ENCODE measurements at places on chromosomes 3 and 15.

- DNase-seq: no peak
Measured at GRCh38 chr3:61574854-61575253, 13.5 kb downstream of the PTPRG start.

DNA sequence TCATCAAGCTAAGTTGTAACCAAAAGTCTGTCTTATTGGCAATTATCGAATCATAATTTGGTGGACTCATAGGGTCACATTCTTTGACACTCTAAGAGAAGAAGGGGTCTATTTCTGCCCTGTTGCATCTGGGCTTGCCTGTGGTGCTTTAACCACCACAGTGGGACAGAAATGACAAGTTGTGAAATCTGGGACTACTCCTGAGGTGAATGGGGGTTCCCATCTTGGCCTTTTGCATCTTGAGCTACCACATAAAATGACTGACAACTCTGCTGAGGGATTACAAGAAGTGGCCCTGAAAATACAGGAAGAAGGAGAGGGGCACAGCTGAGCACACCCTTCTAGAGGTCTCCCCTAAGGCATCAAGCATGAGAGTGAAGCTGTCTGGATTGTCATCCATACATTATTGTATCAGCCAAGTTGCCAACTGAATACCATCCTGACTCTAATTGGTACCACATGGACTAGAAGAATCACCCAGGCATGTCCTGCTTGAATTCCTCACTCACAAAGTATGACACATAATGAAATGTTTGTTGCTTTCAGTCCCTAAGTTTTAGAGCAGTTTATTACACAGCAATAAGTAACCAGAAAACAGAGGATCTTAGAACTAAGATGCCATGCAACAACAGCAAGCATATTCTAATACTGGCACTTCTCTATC is 306.5 kb downstream of the ROBO1 start:
- no peak for DNase-seq

GRCh38 chr3:50562861-50563260 is 4.7 kb downstream of the C3orf18 start:
- no peak for DNase-seq

- peak; percentile 76 for DNase-seq
Measured at GRCh38 chr3:16884084-16884747, 539 bp upstream of the PLCL2 start.
